ENCODE measurements at places on chromosomes 12 and 14.

- no peak for DNase-seq
Observed at GRCh38 chr14:33691907-33692306, 259.0 kb downstream of the EGLN3 start.

DNA sequence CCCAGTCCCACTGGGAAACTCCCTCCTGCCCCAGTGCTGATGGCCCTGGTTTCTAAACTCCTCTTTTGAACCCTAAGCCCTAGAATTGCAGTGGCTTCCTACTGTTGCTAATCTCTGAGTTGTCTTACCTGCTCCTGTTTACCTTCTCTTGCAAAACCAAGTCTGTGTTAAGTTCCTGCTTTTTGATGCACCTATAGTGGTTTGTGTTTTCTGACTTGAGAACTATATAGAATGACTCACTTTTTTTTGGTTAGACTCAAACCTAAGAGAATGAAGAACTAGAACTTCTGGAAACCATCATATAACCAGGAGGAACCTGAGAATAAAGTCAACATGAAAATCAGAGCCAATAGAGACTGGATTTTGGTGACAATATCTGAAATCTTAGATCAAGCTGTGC lies 5.5 kb upstream of the GAS2L3 start:
- no peak for DNase-seq

DNA sequence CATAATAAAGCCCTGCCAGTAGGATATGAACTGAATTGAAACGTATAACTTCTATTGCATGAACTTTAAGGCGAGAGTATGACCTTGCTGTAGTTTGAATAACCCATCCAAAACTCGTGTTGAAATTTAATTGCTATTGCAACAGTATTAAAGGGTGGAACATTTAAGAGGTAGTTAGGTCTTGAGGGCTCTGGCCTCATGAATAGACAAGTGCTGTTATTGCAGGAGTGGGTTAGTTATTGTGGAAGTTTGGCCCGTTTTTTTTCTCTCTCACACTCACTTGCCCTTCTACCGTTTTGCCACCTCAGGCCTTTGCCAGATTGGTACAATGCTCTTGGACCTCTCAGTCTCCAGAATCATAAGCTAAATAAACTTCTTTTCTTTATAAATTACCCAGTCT lies 473.7 kb upstream of the SYT1 start:
- DNase-seq: no peak

DNA sequence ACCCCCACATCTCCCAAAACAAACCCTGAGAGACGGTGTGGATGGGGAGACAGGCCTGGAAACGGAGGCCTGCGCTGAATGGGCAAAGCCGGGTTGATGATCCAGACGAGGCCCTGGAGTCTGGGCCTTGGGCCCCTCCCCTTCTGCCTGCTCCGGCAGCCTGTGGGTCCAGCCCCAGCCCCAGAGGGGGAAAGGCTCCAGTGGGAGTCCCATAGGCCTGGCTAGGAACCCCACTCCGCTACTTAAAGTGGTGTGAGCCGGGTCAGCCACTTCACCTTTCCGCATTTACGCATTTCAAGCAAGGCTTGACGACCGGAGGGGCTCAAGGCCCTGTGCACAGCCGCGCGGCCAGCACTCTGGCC lies 695 bp upstream of the TNFAIP2 start:
- no peak for DNase-seq

- DNase-seq: peak; percentile 89
Observed at GRCh38 chr14:23071244-23071920, 14.1 kb upstream of the CDH24 start.

GRCh38 chr12:114697741-114698565 lies 14.0 kb upstream of the TBX3 start:
- peak; percentile 71 for DNase-seq

DNA sequence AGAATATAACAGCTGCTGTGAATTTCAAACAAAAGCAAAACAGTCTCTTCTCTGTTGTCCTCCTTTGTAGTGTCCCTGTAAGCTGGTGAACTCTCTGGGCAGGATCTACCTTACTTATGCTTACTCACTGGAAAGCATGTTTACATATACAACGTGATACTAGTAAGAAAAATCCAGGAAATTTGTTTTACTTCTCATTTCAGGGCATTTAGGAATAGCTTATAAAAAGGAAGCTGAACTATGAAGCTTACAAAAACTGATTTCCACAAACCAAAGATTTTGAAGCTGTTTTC lies 311.0 kb downstream of the NOVA1 start:
- DNase-seq: no peak

DNA sequence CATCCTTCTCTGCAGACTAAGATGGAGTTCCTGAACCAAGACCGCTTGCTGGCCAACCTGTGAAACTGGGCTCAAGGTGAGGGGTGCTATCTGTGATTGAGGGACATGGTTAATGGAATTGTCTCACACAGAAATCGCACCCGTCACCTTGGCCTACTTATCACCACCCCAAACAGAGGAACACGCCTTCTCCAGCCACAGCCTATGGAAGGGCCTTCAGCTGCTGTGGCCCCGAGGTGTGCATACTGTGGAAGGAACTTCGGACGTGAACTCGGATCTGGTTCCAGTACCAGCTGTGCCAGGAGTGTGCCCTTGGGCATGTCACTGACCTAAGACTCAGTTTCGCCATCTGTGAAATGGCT lies 44.4 kb downstream of the EVL start:
- DNase-seq: no peak

DNA sequence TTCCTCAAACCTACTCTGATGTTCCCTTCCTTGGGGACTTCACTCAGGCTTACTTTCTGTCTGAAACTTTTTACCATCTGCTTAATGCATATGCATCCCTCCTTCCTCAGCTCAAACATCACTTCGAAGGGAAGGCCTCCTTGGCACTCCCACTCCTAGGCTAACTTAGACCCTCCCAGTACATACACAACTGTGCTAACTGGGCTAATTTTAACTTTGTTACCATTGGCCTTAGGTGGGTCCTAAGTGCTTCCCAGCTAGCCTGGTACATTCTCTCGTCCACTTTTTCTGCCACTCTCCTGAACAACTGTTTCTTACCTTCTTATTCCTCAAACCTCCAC lies 3.8 kb downstream of the EEF1AKMT3 start:
- DNase-seq: no peak

- no peak for DNase-seq
Observed at GRCh38 chr14:45065540-45065939, 18.4 kb upstream of the PRPF39 start.

DNA sequence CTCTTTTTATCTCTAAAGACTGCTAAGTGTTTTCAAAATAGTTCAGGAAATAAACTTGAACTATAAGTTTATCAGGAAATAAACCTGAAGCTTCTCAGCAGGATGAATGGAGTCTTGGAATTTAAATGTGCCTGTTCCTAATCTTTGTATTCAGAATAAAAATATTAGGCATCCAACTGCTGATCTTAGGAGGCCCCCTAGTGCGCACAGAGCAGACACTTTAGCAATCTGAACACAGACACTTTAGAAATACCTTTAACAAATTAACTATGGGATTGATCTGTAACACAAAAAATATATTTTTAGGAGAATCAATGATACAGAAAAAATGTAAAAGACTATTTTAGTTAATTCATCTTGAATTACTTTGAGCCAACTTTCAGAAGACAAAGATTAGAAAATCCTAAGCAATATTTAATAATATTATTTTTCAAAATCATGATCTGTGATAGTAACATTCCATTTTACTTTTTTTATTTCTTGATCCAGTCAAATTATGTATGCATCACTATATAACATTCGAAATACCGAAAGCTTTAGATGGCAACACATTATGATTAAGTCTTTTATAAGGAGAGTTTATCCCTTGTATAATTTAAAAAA lies 80.9 kb downstream of the SLC41A2 start:
- no peak for DNase-seq

GRCh38 chr12:132397934-132398385 lies 68.6 kb upstream of the GALNT9 start:
- DNase-seq: no peak

DNA sequence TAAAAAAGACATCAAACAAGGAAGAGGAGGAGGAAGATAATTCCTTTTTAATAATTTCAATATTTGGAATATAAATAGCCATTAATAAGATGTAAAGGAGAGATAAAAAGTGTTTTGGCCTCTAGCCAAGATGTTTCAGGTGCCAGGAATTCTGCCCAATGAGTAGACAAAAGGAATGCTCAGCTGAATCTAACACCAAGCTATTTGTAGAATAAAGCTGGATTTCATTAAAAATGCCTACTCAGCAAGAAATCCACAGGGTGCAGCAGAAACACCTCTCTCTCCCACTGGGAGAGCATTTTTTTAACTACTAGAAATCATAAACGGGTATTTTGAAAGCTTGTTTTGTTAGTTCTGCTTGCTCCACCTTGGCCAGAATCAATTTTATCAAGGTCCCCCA lies 4.1 kb upstream of the STAB2 start:
- DNase-seq: no peak

- no peak for DNase-seq
Observed at GRCh38 chr12:45289245-45290215, 73.6 kb downstream of the ANO6 start.

DNA sequence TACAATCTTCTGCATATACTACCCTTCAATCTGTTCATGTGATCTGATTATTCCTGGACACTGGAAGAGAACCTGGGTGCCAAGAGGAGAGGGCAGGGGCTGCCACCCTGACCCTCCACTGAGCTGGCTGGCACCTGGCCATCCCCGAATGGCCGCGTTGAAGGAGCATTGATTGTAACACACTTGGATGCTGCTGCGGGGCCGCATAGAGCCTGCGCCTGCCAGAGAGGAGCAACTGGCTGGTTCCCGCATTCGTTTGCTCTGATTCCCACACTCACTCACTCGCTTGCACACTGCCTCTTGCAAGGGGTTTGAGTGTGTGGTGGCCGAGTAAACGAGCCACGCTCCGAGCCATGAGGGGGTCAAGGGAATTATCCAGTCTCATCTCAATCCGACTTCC lies 32.4 kb downstream of the PSEN1 start:
- DNase-seq: no peak

DNA sequence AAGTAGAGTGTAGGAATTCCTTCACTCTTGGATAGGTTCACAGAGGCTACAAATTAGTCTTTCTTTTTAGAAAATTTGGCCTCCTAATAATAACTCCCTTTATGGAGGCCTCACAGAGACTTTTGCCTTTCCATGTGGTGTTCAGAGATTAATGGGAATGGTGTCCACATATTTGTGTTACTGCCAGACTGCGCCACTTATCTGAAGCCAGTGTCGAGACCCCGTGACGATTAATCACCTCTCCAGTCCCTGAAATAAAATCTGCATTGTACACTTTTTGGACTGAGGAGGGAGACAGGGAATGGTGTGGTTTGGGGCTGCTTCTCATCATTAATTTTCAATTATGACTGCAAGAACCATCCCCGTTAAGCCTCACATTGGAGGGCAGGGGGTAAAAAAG lies 980.5 kb downstream of the FLRT2 start:
- DNase-seq: no peak

DNA sequence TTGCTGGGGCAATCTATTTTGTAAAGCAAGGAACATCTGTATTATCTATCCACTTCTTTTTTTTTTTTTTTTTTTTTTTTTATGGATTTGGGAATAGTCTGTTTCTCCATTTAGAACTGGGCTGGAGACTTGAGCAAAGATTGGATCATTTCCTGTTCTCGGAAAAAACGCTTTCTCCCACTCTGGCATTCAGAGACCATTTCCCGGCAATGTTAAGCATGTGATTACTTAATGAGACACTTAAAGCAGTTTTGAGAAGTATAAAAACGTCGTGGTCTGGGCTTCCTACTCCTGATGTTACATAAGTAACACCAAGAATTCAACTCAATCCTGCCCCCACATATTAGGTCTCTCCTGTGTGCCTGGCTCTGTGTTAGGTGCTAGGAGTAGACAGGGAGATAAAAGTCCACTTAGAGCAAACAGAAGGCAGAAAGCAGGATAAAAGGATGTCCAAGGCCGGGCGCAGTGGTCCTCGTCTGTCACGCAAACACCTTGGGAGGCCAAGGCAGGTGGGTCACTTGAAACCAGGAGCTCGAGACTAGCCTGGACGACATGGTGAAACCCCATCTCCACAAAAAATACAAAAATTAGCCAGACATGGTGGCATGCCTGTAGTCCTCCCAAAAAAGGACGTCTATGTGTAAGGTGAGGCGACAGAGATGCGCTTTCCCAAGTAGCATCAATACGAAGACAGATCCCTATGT lies 152.1 kb upstream of the GSC start:
- DNase-seq: no peak

DNA sequence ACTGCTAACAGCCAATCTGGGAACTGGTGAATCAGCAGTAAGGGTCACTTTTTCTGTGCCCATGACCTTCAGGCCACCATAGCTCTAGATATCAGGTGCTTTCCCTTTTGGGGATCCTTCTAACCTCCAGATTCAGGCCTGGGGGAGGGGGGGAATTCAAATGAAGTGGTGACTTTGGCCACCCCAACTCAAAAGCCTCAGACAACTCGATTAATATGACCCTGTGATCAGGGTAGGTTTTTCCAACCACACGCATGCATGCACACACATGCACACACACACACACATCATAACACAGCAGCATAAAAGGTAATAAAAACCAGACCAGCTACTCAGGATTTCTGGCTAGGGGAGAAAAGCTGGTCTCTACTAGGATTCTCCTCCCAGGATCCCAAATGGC lies 5.3 kb downstream of the TBX3 start:
- DNase-seq: no peak

GRCh38 chr12:12901158-12901791 lies 9.9 kb downstream of the GPRC5A start:
- DNase-seq: no peak

GRCh38 chr12:108850854-108851573 lies 6.4 kb downstream of the SSH1 start:
- no peak for DNase-seq

DNA sequence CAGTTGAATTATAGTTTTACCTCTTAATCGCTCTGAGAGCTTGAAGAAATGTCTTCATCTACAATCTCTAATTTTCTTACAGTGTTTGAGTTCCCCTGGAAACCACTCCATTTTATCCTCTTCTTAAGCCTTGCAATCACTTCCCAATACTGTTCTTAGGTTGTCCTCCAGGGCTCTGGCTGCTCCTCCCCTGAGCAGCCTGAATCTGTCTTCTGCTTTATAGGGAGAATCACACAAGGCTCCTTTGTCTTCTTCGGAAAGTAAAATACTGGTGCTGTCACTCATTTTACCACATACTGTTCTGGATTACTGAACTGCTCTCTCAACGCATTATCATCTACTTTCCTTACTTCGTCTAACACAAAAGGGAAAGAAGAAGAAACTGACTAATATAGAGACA lies 133.7 kb downstream of the MDGA2 start:
- DNase-seq: no peak

DNA sequence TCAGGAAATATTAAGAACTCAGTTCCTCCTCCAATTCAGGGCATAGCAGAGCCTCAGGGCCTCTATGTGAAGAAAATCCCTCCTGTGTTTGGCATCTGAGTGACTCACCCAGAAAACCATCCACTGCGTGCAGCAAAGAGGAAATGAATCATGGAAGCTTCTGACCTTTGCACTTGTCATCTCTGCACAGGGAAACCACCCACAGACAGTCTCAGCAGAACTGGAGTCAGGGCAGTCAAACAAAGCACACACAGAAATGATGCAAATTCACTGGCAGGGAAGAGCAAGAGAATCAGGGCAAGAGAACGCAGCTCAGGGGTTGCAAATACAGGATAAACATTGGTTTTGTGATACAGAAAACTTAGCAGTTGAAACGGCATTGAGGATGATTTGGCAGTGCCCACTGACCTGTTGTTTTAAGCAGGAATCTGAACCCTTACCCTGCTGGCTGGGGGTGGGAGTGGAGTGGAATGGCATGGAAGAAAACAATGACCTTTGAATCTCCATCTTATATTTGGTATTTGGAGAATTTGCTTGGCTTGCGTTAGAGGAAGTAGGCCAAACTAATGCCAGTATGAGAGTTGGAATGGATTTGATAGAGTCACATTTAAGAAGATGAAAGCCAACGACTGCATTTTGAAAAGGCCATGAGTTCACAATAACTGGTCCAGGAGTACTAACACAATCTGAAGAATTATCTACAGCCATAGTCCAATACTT lies 53.5 kb downstream of the PHLDA1 start:
- no peak for DNase-seq
